ENCODE measurements at places on chromosomes 1 and 21.

- DNase-seq = no peak
These were observed 54.5 kb downstream of the TM2D1 start for GRCh38 chr1:61670445-61670844.

DNA sequence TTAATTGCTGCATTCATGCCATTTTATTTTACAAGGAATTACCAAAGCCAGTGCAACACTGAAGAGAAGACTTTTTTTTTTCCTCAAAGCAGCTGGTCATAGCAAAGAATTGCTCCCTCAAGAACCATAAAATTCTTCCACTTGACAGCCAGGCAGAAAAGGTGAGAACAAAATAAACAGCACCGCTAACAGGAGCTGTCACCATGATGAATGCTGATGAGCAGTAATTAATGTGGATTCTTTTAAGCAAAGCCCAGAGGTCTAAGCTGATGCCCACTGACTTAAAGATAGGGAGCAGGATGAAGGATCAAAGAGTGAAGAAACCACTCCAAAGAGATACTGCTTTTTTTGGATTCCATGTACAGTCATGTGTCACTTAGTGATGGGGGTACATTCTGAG, 428.4 kb downstream of the BRINP3 start:
- DNase-seq = no peak

GRCh38 chr1:225617956-225618355, 35.0 kb downstream of the ENAH start:
- no peak for DNase-seq

- DNase-seq = peak; percentile 84
These were observed 68.6 kb upstream of the ERRFI1 start for GRCh38 chr1:8094481-8095241.

Measured in suppressor macrophage treated with lipopolysaccharide for 1 hour (primary cell).